ENCODE measurements at places on chromosomes 1 and 21.
A peak's percentile ranks its signal among the peaks of the same experiment; 100 is the strongest.

- DNase-seq, result no peak
Observed at GRCh38 chr1:118339400-118340124, 154.5 kb upstream of the SPAG17 start.

- no peak for DNase-seq
Observed at GRCh38 chr1:64948905-64949833, 17.2 kb downstream of the JAK1 start.

DNA sequence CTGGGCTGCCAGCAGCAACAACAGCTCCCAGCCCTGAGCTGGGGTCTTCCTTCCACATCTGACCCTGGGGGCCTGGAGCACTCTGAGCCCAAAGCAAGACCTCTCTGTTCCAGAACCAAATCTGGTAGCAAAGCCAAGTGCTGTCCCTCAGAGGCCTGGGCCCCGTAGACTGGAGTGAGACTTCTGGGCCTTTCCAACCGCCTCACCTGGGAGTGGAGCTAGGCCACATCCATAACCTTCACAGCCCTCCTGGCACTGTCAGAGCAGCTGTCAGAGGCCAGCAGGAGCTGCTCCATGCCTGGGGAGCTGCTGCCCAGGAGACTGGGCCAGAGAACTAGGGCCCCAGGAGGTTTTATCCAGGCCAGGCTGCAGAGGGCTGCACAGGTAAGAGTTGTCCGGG is 15.4 kb upstream of the SLC5A9 start:
- no peak for DNase-seq

DNA sequence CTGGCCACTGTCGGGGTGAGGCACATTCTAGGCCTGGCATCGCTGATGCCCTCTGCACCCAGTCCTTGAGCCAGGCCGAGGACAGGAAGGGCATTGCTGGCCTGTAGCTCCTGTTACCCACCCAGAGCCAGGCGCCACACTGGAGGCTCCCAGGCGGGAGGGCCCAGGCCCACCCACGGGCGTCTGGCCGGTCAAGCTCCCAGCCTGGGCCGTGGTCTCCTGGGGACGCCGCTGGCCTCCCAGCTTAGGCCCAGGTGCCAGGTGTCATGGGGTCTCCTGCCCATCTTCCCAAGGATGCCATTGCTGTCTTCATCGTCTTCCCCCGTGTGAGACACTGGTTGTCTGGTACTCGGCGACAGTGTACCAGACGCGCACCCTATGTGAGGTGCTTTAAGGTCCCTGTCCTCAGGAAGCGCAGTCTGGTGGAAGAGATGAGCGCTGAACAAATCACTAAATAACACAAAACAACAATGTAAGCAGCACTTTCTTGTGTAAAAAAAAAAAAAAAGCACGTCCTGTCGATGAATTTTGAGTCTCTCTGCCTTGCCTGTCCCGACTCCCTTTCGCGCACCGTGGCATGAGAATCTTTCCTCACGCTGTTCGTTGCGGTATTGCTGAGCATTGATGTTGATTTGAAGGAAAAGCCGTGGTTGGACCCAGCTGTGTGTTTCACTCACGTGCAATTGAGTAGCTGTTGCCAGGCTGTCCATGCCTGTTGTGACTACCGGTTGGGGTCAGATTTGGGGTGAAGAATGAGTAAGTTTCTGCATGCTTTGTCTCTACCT is 27.0 kb upstream of the TRAPPC10 start:
- no peak for DNase-seq

- peak; percentile 60 for DNase-seq
Observed at GRCh38 chr1:91124989-91125417, 103.2 kb upstream of the ZNF644 start.

DNA sequence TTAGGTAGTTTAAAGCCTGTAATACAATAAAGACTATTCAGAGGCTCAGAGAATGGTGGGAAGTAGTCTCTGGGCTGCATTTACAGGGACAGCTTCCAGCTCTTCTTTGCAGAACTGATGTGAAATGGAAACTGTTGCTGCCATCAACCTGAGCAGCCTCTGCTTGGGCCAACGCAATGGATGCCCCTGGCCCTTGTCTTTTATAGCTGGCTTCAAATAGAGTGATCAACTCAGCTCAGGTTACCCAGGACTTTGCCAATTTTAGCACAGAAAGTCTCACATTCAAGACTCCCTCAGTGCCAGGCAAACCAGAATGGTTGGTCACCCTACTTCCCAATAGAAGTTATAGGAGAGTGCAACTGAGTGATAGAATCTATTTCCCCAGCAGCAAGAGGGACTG is 18.1 kb upstream of the GALNT2 start:
- no peak for DNase-seq

GRCh38 chr1:42979036-42979430 is 20.4 kb upstream of the SLC2A1 start:
- DNase-seq, result no peak

DNA sequence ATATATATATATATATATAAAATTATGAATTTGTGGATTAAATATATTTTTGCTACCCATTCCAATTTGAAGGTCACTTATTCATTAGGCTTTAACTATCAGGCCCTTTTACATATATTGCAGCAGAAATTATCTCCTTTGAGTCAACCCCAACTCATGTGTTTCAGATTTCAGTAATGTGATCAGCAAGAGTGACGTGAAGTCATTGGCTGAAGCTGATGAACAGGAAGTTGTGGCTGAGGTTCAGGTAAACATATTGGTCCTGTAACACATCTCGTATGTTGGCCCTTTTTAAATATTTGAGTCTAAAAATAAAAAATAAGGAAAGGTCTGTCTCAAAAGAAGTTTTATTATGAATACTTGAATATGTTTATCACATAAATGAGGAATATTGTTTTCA is 8.5 kb downstream of the VPS45 start:
- no peak for DNase-seq

- DNase-seq, result no peak
Observed at GRCh38 chr1:165842023-165842670, 14.7 kb downstream of the UCK2 start.

DNA sequence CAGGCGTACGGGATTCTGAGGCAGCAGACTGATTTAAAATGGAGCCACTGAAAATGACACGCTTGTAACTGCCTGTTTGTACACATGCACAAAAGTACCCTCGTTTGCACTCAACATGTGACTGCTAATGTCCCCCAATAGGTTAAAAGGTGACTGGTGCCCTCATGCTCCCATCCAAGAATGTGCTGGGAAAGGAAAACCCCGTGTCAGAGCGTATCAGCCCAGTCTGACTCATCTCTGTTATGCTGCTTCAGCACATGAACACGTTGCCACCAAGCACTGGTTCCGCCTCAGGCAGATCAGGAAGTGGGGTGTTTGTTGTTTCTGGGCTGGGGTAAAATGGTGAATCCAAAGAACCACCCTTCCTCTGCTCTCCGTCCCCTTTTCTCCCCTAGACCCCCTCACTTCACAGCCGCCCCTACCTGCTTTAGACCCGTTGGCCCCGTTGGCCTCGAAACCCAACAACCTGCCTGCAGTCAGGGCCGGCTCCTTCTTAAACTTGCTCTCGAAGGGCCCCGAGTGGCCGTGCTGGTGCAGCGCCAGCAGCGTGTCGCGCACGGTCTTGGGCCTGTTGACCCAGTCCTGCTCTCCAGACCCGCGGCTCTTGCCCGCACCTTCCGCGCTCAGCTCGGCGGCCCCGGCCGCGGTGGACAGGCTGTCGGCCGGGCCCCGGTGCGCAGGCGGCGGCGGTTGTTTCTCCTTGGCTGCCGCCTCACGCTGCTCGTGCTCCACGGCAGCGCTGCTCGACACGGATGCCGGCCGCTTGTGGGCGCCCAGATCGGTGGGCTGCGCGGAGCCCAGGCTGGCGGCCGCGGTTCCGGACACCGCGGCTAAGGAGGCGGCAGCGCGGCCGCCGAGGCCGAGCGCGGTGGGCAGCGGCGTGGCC is 1.7 kb downstream of the IRF2BP2 start:
- peak; percentile 82 for DNase-seq

- DNase-seq, result no peak
Observed at GRCh38 chr1:175797576-175797975, 54.2 kb upstream of the TNR start.

GRCh38 chr1:46193984-46194570 is 4.2 kb downstream of the POMGNT1 start:
- DNase-seq, result no peak

DNA sequence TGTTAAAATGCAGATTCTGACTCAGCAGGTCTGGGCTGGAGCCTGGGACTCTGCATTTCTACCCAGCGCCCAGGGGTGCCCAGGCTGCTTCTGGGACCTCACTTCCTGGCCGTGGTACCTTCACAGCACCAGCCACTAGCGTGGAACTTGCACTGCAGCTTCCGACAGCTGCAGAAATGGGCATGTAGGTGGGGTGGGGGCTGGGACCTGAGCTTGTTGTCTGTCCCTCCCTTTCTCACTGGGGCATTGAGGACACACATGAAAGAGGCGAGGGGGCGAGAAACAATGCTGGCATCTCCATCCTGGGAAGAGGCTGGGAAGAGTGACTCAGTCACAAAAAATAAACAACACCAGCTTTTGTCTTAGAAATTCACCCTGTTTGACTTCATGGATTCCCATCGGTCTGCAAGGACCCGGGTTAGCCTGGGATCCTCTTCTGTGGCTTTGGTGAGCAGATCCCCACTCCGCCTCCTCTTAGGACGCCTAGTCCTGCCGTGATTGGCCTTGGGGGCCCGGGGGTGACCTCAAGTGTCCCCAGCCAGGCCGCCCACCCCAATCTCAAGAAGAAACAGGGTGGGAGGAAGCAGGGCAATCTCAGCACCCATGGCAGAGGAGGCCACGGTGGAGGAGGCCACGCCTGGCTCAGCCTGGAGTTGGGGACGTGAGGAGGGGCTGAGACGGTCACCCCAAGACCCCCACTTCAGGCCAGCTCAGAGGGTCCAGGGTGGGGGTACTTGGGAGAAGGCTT is 29.9 kb upstream of the POFUT2 start:
- no peak for DNase-seq

GRCh38 chr21:32735524-32735923 is 7.7 kb upstream of the SYNJ1 start:
- no peak for DNase-seq

DNA sequence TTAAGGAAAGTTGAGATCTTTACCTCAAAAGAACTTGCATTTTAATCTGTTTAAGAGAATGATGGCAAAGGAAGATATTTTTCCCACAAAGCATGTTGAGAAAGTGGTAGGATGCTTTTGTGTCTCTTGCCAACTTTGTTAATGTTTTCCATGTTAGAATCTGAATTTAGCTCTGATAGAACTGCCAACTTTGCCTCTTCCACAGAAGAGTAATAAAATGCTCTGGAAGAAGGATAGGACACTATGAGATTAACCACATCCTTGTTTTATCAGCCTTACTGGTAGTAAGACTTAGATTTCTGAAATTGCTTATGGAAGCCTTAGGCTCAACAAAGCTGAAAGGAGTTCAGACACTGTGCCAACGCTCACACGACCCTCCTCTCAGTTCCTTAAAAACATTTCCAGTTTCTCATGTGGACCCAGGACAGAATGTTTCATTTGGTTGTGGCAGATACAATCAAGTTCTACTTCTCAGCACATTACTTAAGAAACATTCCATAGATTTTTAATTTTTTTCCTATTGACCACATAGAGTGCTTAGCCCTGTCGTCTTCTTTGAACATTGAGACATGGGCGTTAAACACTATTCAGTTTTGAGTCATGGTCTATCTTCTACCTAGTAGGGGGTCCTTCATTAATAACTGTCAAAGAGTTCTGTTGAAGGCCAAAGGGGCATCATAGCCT is 59.0 kb downstream of the MTR start:
- DNase-seq, result no peak

DNA sequence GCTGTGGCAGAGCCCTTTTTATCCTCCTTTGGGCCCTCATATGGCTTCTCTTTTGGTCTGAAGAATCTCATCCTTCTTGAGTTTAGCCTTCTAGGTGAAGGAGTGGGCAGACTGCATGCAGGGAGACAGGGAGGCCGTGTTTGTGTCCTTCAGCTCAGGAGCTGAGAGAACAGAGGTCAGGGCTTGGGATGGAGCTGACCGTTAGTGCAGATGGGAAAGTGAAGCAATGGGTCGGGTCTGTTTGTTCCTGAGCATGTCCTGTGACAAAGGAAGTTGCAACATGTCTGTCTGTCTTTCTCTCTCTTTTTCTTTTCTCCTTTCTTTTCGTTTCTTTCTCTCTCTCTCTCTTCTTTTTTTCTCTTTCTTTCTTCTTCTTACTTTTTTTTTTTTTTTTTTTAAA is 14.9 kb downstream of the MAPKAPK2 start:
- DNase-seq, result no peak

- DNase-seq, result no peak
Observed at GRCh38 chr1:185311589-185312225, 5.3 kb downstream of the IVNS1ABP start.

Measured in NCI-H510A treated with DMSO at 0.1 percent for 48 hours (cell line).